Fibroblast of skin of scalp (primary cell): ENCODE measurements at places on chromosomes 2 and 18.

- peak; percentile 95 for DNase-seq
Measured at GRCh38 chr18:45993438-45993837, 26.3 kb upstream of the EPG5 start.

DNA sequence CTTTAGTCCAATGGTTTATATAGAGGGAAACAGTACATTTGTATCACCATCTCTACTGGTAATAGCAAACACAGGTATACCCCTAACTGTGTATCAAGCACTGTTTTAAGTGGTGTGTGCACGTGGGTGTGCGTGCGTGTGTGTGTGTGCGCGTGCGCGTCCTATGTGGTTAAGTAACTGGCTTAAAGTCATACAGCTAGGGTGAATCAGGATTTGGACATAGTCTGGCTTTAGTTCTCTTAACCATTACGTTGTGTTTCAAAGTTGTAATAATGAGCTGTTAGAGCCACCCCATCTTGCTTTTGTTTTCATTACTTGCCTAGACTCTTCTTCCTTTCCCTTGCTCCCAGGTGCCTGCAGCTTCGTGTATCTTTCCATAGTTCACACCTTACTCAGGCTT, 2.1 kb downstream of the HADHB start:
- no peak for DNase-seq

DNA sequence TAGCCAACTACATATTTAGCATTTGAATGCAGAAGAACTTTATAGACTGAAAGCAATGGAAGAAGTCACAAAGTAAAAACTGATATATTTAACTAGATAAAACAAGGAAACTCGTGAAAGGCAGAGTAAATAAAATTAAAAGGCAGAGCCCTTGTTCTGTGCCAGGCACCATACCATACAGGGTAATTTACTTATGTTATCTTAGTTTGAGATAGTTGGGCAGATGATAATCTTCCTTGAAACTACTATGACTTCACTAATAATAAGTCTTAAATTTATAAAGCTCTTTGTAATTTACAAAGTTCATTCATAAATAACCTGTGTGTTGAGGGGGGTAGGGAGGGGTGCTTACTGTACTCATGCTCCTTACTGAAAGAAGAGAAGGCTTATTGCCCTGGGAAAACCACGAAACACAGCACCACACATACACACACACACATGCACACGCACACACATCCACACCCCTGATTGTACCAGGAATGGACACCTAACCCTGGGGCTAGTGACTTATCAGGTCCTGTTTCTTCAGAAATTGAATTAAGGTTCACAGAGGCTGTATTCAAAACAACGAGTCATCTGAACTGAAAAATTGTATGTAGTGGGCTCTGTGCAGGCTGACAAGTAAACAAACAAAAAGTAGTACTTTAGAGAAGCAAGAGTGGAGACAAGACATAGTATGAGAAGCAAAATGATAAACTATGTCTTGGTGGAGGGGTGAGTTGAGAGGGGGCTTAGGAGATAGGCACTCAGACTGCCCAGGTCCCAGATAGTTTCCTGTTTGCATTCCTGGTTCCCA, 38.1 kb downstream of the AGFG1 start:
- peak; percentile 13 for DNase-seq

GRCh38 chr18:35756506-35757117, 175.1 kb downstream of the GALNT1 start:
- peak; percentile 68 for DNase-seq

GRCh38 chr18:3186678-3187658, 32.8 kb downstream of the MYOM1 start:
- DNase-seq = peak; percentile 11

DNA sequence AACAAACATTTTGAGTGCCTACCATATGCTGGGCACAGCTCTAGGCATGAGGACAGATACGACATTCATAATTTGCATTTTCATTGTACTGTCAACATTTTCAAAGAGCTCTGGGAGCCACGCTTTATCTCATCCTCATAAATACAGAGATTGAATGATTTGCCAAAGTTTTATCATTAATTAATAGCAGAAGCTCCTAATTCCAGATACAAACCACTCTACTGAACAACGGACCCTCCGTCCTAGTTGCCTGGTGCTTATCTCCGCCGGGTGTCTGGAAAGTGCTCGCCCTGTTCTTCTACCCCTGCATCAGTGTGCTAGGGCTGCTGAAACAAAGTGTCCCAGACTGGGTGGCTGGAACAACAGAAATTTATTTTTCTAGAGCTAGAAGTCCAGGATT, 23.8 kb downstream of the SERTAD2 start:
- no peak for DNase-seq

GRCh38 chr2:174744111-174744510, 20.2 kb downstream of the CHRNA1 start:
- DNase-seq = no peak

GRCh38 chr2:73359915-73360697, 25.5 kb upstream of the ALMS1 start:
- DNase-seq = no peak

GRCh38 chr2:174529916-174530315, 43.1 kb upstream of the GPR155 start:
- no peak for DNase-seq

GRCh38 chr2:12719400-12720277, 2.9 kb downstream of the TRIB2 start:
- DNase-seq = peak; percentile 92

GRCh38 chr2:215080545-215080944, 57.9 kb downstream of the ABCA12 start:
- no peak for DNase-seq

DNA sequence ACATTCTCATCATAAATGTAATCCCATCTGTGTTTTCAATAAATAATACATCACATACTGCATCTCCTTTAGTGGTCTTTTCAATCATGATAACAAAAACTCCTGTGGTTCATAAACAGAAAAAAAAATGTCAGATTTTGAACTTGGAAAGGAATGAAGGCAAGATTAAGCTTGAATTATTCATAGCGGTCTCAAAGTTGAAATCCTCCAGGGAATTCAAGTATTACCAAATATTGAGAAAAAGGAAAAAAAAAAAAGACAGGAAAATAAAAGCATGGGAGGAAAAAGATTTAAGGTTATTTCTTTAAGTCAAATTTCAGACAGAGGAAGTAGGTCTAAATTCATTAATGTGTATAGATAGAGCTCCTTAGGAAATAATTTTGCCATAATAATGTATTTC, 92.1 kb downstream of the COLEC12 start:
- peak; percentile 60 for DNase-seq

- no peak for DNase-seq
Measured at GRCh38 chr2:100064165-100064564, 78.2 kb downstream of the AFF3 start.

- DNase-seq = no peak
Measured at GRCh38 chr2:240601831-240602160, 15.3 kb downstream of the CAPN10 start.

- no peak for DNase-seq
Measured at GRCh38 chr18:48037481-48038271, 107.2 kb upstream of the SMAD2 start.

GRCh38 chr2:127641846-127642507, 4.0 kb upstream of the GPR17 start:
- DNase-seq = no peak

GRCh38 chr2:195521589-195521988, 135.4 kb upstream of the SLC39A10 start:
- no peak for DNase-seq

GRCh38 chr2:226701052-226701451, 98.6 kb downstream of the IRS1 start:
- peak; percentile 90 for DNase-seq

GRCh38 chr2:125371867-125372266, 1284.1 kb upstream of the GYPC start:
- DNase-seq = no peak

DNA sequence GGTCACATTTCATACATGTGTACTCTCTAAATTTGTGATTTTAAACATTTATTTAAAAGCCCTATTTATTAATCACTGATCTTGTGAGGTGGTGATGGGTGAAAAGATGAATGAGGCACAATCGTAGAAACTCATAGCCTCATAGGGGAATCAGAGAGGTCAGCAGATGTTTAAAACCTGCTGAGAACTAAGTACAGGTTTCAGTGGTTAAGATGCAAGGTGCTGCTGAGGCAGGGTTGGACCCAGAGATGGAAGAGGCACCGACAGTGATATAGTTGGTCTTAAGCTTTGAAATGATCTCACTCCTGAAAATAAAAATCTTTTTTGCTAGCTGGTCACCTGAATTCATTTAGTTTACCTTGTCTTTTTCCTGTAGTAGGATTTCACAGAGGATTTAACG, 49.6 kb downstream of the LINC00305 start:
- DNase-seq = no peak

DNA sequence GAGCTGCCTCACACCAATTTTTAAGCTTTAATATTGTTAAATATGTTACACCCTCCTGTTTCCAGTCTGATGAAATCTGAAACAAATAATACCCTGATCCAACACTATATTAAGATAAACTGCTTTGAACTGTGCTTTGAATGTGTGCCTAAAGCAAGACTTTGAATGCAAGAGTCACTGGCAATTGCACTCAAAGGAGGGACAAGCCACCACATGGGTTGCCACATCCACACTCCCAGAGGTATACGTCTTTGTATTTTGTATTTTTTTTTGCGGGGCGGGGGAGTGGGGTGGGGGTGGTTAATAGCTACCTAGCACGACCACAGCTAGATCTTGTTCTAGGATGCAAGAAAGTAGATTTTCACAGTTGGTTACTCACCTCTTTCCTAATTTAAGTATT, 1.8 kb upstream of the ZEB2 start:
- DNase-seq = no peak

DNA sequence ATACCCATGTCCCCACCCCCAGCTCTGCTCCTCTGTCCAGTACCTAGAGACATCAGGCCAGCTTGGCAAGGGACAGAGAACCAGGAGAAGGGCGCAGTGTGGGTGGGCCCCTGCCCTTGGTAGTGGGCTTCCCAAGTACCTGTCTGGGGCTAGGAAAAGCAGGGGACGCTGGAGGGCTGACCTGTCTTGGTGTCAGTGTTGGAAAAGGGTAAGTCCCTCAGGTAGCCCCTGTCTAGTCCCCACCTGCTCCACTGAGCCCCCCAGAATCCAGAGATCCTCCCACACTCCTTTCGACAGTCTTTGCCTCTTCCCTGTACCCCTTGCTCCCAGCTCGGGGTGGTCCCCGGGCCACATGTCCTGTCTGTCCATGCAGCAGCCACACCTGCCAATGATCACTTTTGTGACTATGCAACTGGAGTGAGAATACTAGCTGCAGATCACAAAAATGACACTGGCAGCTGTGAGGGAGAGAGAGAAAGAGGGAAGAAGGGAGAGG, 14.6 kb downstream of the DNAJB2 start:
- no peak for DNase-seq

- DNase-seq = no peak
Measured at GRCh38 chr2:235011929-235012631, 60.3 kb downstream of the SH3BP4 start.

DNA sequence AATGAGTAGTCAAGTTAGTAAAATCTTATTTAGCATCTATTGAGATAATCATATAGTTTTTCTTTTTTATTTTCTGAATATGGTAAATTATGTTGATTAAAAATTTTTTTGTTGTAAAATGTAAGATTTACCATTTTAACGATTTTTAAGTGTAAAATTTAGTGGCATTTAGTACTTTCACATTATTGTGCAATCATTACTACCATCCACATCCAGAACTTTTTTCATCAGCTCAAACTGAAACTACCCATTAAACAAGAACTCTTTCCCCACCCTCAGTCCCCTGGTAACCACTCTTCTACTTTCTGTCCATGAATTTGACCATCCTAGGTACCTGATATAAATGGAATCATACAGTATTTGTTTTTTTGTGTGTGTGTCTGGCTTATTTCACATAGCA, 11.1 kb downstream of the RAB3GAP1 start:
- no peak for DNase-seq

GRCh38 chr2:42105330-42106256, 57.8 kb downstream of the PKDCC start:
- DNase-seq = peak; percentile 46

GRCh38 chr2:39778233-39778632, 825 bp downstream of the THUMPD2 start:
- no peak for DNase-seq

DNA sequence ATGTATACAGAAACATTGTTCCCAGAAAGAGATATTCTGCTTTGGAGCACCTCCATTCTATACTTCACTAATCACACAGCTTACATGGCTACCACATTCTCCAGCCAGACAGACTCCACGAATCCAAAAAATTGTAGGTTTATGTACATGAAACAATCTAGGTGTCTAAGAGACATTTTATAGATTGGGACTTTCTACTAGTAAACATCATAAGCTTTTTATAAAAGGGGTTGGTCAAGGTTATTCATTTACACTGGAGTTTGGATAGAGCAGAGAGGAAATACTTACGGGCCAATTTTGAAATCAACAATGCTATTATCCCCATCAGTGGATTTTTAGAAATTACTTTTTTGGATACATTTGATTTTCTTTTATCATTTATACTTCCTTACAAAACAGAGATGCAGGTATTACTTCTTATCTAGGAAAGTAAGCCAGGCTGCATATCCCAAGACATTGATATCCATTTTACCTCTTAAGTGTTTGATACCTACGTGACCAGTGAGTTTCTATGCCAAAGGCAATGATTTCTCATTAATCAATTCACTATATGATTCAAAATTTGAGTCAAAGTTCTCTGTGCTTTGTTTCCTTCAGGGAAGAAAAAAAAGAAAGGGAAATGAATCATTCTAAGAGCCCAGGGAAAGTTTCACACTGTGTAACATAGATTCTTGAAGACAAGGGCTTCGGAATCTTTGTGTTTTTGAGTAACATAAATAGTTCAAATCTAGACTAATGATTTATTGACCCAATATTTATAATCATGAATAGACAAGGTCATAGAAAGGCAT, 140.5 kb downstream of the PTH2R start:
- no peak for DNase-seq

DNA sequence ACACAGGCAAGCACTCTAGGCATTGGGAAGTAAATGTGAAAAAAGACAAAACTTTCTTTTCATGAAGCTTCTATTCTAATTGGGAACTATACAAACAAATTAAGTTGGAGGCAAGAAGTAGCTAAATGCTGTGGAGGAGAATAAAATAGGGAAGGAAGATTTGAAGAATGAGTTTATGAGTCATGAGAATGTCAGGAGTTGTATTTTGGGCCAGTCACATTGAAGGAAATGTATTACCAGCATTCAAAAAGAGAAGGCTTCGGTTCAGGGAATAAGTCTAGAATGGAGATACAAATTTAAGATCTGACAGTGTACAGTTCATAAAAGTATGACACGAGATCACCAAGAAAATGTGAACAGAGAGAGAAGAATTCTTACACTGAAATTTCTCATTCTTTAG, 666.5 kb downstream of the ADCYAP1 start:
- no peak for DNase-seq

- DNase-seq = no peak
Measured at GRCh38 chr2:180158961-180159360, 151.9 kb upstream of the CWC22 start.

DNA sequence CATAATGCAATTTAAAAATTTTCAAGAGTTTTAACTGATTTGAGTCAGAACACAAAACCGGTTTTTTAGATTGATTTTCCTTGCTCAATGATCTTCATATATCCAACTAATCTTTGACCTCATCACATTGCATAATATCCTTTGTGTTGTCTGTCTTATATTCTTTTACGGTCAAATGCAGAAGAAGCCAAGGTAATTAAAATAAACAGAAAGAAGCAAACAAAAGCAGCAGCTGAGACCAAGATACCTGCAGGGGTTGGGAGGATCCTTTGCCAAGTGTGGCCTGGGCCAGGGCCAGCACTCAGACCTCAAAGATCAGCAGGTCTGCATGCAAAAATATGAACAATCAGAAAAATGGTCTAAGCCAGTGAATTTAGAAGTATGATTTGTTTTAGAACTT, 428.9 kb upstream of the NETO1 start:
- no peak for DNase-seq

GRCh38 chr2:144679942-144680341, 160.0 kb upstream of the ZEB2 start:
- DNase-seq = no peak
